CD8-positive, alpha-beta memory T cell (primary cell): ENCODE measurements at places on chromosomes 1 and 21. TPM values are rescaled to one million over a fixed set of nuclear protein-coding genes. Genes with fewer than 3 reads are reported as not detected.

- no peaks in the 10 kb centered on the region for H3K36me3 ChIP-seq
- no peak overlapping the region for H3K4me3 ChIP-seq
- no peaks in the 10 kb centered on the region for H3K4me1 ChIP-seq
- no peaks in the 10 kb centered on the region for H3K27me3 ChIP-seq
These were observed 18.8 kb upstream of the RGS16 start for GRCh38 chr1:182622901-182623528.

DNA sequence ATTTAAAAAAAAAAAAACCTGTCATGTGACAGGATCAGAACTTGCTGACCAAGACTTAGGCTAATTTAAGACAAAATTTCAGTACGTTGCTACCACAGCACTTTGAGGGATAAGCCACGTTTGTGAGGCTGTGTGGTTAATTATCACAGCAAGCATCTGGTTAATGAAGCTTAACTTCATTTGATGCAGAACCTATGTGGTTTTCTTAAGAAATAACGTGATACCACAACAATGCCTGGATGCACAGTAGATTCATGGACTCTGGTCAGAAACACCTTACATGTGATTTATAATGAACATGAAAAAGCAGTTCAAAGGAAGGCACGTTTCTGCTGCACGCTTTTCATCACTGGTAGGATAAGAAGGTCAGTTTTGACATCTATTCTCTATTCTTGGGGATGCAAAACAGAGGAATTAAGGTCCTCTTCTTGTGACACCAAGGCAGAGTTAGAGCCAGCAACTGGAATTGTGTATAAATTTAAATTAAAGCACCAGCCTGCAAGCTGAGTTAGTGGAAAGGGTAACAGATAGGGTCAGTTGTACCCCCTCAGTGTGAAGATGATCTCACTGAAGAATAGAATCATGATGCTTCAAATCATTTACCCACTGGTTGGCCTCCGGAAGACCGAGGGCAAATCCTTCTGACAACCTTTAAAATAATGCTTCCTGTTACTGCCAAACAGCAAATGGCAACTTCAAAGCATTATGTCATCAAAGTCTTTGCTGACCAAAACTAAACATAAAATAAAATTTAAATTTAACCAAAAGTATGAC lies 6.0 kb upstream of the KRTAP8-1 start:
- H3K4me3 ChIP-seq: no peak overlapping the region
- no peaks in the 10 kb centered on the region for H3K36me3 ChIP-seq
- no peaks in the 10 kb centered on the region for H3K4me1 ChIP-seq
- H3K27me3 ChIP-seq: no peaks in the 10 kb centered on the region

Gene CYYR1
- not detected for total RNA-seq

DNA sequence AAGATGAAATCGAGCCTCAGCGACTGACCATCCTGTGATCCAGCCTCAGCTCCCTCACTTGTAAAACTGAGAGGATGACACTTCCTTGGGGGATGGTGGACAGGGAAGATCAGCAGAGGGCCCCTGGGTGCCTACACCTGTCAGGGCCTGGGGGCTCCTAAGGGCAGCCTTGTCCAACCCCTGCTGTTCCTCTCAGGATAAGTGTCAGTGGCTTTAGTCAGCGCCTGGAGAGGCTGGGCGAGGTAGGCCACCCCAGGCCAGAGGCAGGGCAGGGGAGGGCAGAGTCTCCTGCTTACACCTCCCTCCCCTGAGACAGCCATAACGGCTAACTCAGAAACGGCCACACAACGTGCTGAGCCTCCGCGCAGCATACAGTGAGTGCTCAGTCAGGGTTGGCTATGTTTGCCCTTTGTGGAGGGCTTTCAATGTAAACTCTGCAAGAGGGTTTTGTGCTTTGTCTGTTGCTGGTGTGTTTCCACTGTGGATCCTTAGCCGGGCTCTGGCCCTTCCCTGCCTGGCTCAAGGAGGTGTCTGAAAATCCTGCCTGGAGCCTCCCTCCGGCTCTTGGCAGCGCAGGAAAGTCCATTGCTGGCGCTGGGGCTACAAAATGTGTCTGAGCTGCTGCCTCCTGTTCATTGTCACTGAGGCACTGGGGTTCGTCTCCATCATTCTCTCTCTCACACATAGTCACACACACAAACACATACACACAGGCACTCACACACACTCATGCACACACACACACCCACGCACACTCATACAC lies 588.4 kb downstream of the PTPRU start:
- H3K36me3 ChIP-seq: no peaks in the 10 kb centered on the region
- no peak overlapping the region for H3K27ac ChIP-seq
- no peak for DNase-seq
- H3K4me1 ChIP-seq: no peaks in the 10 kb centered on the region

DNA sequence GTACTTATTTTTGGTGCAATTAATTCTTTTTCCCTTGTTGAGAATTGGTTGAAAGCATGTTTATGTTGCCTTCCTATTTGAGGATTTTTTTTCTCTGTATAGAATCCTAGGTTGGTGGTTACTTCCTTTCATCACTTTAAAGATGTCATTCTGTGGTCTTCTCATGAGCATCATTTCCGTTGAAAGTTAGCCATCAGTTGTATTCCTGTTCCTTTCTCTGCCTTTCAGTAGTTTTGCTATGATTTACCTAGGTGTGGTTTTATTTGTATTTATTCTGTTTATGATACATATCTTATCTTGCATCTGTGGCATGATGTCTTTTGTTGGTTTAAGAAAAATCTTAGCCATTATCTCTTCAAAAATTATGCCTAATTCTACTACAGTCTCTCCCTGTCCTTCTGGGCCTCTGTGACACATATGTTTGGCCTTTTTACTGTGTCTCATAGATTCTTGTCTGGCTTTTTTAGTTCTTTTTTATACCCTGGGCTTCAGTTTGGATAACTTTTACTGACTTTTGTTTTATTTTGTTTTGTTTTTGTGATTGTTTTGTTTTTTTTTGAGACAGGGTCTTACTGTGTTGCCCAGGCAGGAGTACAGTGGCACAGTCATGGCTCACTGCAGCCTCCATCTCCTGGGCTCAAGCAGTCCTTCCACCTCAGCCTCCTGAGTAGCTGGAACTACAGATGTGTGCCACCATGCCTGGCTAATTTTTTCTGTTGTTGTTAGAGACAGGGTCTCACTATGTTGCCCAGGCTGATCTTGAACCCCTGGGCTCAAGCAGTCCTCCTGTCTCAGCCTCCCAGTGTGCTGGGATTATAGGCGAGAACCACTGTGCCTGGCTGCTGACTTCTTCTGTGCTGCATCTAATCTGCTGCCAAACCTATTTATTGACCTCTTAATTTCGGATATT lies 24.1 kb downstream of the PTGFRN start:
- H3K27me3 ChIP-seq: no peaks in the 10 kb centered on the region
- H3K4me3 ChIP-seq: no peak overlapping the region
- H3K4me1 ChIP-seq: peaks cover 21% of the 10 kb centered on the region
- no peak overlapping the region for H3K27ac ChIP-seq
- no peaks in the 10 kb centered on the region for H3K36me3 ChIP-seq
- peak; percentile 69 for DNase-seq

GRCh38 chr1:155649676-155650075 lies 38.9 kb downstream of the YY1AP1 start:
- H3K4me1 ChIP-seq: no peaks in the 10 kb centered on the region
- no peak overlapping the region for H3K27ac ChIP-seq
- no peak for DNase-seq
- no peak overlapping the region for H3K4me3 ChIP-seq
- no peaks in the 10 kb centered on the region for H3K27me3 ChIP-seq

DNA sequence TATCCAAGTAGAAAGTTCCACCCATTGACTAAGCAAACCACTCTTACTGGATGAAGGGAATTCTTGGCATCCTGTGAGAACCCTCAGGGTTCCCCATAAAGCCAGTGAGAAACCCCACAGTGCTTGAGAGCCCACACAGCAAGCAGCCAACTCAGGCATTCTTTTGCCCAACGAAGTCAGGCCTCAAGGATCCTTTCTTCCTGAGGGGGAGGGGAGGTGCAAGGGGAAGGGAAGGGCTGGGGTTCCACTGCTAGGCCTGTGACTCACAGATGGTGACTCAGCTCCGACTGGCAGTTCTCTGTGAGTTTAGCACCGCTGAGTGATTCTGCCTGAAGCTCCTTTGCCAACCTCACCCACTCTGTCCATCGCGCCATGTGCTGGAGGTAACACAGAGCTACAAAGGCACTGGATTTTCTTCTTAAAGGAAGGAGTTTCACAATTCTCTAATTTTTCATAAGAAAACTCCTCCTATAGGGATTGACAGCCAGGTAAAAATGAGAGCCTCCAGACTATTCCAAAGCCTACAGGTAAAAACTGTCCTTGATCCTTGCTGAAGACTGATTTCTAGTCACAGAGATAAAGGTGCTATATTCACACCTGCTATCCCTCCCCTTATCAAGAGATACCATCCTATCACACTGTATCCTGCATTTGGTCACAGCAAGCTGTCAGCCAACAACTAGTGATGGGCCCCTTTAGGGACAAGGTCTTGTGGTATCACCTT lies 4.8 kb downstream of the ENO1 start:
- peak; percentile 59 for DNase-seq
- H3K27ac ChIP-seq: peak overlapping the region; percentile 89
- H3K36me3 ChIP-seq: peaks cover 66% of the 10 kb centered on the region
- peaks cover 62% of the 10 kb centered on the region for H3K4me1 ChIP-seq
- no peaks in the 10 kb centered on the region for H3K27me3 ChIP-seq

Gene EXTL1
- not detected for total RNA-seq

Gene IL19
- not detected for total RNA-seq

Gene LRRC52
- total RNA-seq: not detected

DNA sequence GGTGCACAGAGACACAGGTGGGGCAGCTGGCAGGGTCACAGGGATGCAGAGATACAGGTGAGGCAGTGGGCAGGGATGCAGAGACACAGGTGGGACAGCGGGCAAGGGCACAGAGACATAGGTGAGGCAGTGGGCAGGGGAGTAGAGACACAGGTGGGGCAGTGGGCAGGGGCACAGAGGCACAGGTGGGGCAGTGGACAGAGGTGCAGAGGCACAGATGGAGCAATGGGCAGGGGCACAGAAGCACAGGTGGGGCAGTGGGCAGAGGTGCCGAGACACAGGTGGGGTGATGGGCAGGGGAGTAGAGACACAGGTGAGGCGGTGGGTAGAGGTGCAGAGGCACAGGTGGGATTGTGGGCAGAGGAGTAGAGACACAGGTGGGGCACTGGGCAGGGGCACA lies 117.3 kb upstream of the KLHDC7A start:
- DNase-seq: no peak
- H3K36me3 ChIP-seq: no peaks in the 10 kb centered on the region
- H3K4me1 ChIP-seq: no peaks in the 10 kb centered on the region
- H3K4me3 ChIP-seq: no peak overlapping the region
- H3K27me3 ChIP-seq: no peaks in the 10 kb centered on the region

DNA sequence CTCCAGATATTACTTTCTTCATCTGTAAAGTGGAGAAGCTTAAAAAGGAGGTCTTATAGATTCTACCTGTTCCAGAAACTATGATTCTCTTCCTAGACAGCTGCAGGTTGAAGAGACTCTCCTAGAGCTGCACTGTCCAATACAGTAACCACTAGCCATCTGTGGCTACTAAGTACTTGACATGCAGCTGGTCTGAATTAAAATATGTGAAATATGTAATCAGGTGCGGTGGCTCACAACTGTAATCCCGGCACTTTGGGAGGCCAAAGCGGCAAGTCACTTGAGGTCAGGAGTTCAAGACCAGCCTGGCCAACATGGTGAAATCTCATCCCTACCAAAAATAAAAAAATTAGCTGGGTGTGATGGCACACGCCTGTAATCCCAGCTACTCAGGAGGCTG lies 15.8 kb downstream of the APP start:
- no peak overlapping the region for H3K4me3 ChIP-seq
- H3K4me1 ChIP-seq: peaks cover 8% of the 10 kb centered on the region
- no peak for DNase-seq
- H3K27me3 ChIP-seq: no peaks in the 10 kb centered on the region
- H3K36me3 ChIP-seq: no peaks in the 10 kb centered on the region

GRCh38 chr1:37031871-37032270 lies 2.4 kb downstream of the GRIK3 start:
- no peaks in the 10 kb centered on the region for H3K36me3 ChIP-seq
- H3K27ac ChIP-seq: no peak overlapping the region
- no peak for DNase-seq

Gene GUK1
- total RNA-seq: 245 TPM

- H3K36me3 ChIP-seq: no peaks in the 10 kb centered on the region
- H3K27me3 ChIP-seq: no peaks in the 10 kb centered on the region
- H3K4me3 ChIP-seq: no peak overlapping the region
- peak; percentile 30 for DNase-seq
- no peaks in the 10 kb centered on the region for H3K4me1 ChIP-seq
- no peak overlapping the region for H3K27ac ChIP-seq
These were observed 25.3 kb upstream of the OVAAL start for GRCh38 chr1:180533266-180533987.

Gene FCRL6
- 1.5 TPM for total RNA-seq
